SK-N-MC (cell line): ENCODE measurements at places on chromosomes 2 and 18.

GRCh38 chr2:13522917-13523821, 806.4 kb downstream of the TRIB2 start:
- DNase-seq, result no peak

- no peak for DNase-seq
Measured at GRCh38 chr2:237214030-237214675, 128.5 kb downstream of the COPS8 start.

- DNase-seq, result no peak
Measured at GRCh38 chr2:43454791-43455190, 141.0 kb downstream of the THADA start.

- no peak for DNase-seq
Measured at GRCh38 chr2:138252587-138252986, 249.0 kb upstream of the SPOPL start.

DNA sequence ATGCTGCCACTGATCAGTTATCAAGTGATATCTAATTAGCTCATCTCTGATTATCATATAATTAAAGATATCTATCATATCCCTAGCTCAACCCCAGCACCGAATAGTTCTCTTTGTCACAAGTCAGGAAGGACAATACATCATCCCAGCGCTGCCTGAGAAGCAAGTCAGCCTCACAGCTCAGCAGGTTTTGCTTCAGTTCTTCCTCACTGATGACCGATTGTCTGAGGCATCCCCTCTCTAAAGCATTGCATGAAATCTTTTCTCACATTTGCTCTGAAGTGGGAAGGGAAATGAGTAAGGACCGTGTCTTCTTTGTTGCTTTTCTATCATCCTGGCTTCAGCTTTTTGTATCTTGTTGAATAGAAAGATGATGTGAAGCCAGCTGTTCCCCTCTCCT, 247.9 kb downstream of the CMPK2 start:
- no peak for DNase-seq

- DNase-seq, result no peak
Measured at GRCh38 chr2:58146707-58147106, 94.4 kb downstream of the FANCL start.

DNA sequence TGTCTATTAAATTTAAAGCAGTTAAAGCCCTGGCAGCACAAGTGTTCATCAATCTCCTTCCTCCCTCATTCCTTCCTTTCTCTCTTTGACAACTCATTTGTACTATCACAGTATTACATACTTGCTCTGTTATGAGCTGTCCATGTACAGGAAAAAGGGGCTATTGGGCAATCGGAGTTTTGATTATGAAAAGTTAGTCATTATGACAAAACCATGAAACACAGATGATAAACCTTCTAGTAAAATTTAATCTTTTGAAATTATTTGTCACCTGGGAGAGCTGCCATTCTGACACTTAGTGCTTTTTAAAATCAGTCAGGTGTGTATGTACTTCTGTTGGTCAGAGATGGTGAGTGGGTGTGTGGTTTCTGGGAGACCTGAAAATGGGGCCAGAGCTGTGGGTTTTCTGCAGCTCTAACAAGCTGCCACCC, 39.4 kb downstream of the MAP4K4 start:
- DNase-seq, result no peak

DNA sequence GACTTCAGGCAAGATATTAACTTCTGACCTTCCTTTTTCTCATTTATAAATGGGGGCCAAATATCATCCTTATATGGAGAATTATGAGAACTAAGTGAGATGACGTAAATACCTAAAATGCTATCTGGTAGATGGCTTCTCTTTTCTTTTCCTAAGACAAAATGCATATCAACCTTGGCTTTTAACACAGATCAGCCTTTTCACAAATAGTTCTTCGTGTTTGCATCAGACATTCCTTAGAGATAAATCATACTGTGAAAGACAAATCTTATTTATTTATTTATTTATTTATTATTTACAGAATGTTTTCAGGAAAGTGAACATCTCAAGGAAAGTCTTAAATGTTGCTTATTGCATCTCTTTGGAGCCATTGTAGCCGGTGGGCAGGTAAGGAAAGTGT, 62.8 kb downstream of the NBEAL1 start:
- no peak for DNase-seq

DNA sequence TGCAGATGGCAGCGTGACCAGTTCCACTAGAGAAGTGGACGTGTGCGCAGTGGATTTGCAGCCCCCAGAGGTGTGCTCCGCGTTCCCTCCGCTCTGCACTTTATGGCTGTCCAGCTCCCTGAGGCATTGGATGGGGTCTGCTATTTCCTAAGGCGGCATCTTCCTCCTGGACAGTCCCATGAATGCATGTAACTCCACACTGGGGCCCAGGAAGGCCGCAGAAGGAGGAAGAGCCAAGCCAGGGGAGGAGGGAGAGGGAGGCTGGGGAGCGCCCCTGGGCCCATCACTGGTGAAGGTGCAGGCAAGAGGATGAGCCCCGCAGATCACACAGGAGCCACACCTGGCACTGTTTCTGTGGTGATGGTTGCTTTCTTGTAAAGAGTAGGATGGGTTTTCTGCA, 99.1 kb downstream of the PTGR3 start:
- no peak for DNase-seq

- DNase-seq, result no peak
Measured at GRCh38 chr2:205982776-205983327, 103.1 kb downstream of the INO80D start.

- DNase-seq, result no peak
Measured at GRCh38 chr18:21769206-21769605, 28.6 kb downstream of the MIB1 start.

DNA sequence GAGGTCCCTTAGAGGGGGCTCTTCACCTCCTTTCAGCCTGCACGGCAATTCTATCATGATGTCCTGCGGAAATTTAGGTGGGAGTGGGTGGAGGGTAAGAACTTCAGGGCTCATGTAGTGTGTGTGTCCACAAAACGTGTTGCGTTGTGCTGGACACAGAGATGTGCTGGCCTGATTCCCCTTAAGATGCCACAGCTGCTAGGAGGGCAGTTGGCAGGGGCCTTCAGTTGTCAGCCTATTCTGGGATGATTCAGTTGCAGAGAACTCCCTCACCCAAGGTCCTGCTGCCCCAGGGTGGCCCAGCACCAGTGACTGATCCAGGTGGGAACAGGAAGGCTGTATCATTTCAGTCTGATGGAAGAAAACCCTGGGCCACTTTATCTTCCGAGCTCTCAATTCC, 1.0 kb upstream of the HJURP start:
- DNase-seq, result no peak

DNA sequence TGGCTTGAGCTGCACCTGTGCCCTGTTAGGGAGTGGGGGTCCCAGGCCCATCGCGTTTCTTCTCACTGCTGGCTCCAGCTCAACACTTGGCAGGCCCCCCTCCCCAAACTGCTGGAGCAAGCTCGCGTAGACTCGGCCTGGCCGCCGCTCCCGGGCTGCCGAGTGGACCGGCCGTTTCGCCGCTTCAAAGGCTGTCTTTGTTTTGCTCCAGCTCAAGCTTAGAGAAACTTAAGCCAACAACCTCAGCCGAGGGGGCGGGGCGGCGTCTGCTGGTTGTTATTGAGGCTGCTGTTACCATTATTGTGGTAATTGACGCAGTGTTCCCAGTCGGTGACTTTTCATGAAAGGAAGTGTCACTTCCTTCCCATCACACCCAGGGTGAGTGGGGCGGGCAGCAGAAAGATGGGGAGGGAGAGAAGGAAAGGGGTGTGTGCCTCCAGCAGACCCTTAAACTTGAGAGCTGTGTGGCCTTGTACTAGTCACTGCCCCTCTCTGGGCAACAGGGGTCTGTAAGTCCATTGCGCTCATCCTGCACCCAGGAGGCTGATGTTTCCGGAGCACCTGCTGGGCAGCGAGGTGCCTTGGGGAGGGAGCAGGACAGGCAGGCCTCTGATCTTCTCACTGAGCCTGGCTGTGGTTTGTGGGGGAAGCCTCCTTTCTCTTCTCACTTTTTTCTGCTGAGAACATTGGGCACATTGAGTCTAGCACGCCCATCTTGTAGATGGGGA, 2.1 kb downstream of the ARID5A start:
- DNase-seq, result no peak

DNA sequence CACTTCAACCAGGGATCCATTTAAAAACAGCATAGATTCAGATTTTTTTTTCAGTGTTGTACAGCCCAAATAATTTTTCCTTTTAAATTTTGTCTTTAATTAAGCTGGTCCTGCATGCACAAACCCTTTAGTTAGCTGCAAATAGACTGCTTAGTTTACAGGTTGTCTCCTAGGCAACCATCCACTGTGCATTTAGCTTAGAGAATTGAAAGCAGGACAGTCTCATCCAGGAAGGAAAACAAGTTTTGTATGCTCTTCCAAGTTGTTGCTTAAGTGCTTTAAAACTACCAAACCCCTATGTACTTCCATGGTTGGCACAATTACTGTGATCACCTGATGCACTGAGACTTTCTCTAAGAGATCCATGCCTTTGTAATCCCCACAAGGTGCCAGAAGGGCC, at the start of gene MAP3K19:
Gene MAP3K19, minus strand, starts transcription at position 148 of the 400 bp plus-strand sequence. CDS start 22,800 bp downstream, outside the sequence.
- no peak for DNase-seq

DNA sequence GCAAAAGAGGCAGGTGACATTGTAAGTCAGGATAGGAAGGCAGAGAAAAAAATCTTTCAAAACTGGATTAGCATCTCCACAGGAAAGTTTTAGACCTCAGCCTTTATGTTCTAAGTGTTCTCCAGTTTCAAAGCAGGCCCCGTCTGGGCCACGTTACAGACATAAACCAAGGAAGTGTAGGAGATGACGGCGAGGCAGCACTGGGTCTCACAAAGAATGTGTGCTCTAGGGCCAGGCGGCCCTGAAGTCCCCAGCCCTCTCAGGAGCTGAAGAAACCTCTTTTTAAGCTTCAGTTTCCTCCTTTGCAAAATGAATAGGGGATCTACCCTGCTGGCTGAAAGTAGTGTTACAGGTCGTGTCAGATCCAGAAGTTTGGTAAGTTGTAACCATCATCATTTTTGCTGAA, 81.7 kb downstream of the SPRED2 start:
- no peak for DNase-seq

DNA sequence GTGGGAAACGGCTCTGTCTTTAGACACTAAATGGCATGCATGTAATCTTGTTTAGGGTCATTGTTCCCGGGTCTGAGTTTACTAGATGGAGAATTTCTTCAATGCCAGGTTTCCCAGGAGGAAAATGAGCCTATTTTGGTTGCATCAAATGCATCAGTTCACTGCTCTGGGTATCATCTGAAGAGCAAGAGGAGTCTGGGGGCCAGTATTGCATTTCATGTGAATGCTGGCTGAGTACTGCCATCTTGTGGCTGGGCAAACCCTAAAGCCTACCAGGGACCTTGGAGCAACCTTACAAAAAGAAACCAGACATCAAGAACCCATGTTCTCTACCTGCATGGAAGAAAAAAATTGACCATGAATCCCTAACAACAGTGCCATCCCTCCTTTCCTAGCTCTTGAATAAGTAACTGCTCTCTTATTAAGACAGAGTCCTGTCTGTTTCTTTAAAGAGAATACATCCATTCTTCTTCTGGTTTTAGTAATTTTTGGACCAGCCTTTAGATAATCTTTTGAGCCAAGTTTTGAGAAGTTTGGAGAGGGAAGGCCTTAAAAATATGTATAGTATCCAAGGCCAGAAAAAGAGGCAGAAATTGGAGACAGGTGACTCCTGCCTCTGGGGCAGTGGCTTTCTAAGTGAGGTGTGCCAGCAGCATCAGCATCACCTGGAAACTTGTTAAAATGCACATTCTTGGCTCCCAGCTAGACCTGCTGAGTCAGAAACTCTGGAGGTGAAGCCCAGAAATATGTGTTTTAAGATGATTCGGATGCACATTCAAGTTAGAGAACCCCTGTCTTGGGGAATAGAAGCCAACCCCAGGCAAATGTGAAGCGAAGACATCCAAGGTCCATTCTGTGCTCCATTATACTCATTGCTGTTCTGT, 261.0 kb upstream of the CXCR4 start:
- peak; percentile 22 for DNase-seq
